MG63 (cell line): ENCODE measurements at places on chromosomes 2 and 18. TPM values are rescaled to one million over a fixed set of nuclear protein-coding genes. Genes with fewer than 3 reads are reported as not detected.

The ME2 gene
- 59.8 and 68.3 TPM in 2 replicates for total RNA-seq

The AQP12B gene
- not detected in 2 replicates for total RNA-seq

The CKAP2L gene
- 19.4 and 19.9 TPM in 2 replicates for total RNA-seq

The CNTNAP5 gene
- not detected in 2 replicates for total RNA-seq

The FOXD4L1 gene
- not detected in 2 replicates for total RNA-seq

The PKP4 gene
- 9.3 and 15.0 TPM in 2 replicates for total RNA-seq

The OXER1 gene
- not detected in 2 replicates for total RNA-seq

The TIGD1 gene
- total RNA-seq: 6.7 and 10.0 TPM in 2 replicates

The EVA1A gene
- 47.2 and 48.6 TPM in 2 replicates for total RNA-seq

The CNGA3 gene
- total RNA-seq: not detected in 2 replicates

The RFTN2 gene
- total RNA-seq: 0.07 TPM in 2 replicates

The TTN gene
- under 0.01 TPM in 1 of 2 replicates, not detected in the other for total RNA-seq

The NT5C1B gene
- not detected in 2 replicates for total RNA-seq

DNA sequence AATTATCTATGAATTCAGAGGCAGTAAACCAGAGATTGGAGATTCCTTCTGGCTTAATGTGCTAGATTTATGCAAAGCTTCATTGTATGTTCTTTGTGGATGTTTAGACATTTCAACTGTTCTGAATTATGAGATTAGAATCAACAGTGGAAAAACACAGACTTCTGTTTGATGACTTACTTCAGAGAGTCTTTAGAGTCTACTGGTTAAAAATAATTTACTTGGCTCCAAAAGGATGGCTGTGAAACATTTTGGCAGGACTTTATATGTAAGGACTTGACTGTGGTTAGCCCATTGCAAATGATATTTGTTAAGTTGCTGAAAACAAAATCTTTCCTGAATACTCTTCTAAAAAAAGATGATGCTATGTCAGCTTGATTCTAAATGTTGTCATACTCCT is 25.5 kb upstream of the LRRC30 start:
- DNase-seq: no peak

DNA sequence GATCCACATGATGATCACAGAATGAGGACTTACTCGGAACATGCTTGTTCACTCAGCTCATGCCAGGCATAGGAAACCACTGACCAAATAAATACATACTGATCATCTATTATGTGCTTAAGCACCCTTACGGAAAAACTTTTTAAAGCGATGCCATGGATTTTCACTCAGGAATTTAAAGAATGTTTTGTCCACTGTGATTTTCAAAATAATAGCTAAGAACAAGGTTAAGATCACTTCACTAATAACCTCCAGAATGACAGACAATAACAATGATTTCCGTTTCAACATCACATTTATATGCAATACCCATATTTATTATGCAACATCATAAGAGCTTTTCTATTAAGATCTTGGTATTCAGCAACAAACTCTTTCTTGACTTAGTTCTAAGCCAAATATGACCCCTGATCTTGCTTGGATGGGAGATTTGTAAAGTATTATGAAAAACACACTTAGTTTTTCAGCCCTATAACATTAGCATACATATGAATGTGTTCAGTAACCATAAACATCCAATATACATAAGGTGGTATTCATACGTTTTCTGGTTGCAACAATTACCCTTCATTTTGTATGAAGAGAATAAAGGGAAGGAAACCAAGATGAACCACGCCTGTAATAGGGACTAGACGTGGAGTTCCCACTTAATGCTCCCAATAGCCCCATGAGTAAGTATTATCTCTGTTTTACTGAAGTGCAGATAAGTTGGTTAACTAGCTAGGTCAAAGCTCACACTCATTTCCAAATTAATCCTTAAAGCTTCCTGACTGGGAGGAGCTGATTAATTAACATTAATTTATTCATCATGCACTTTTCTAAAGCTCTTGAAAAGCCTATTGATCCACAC is 1.9 kb downstream of the CD302 start:
- no peak for DNase-seq

DNA sequence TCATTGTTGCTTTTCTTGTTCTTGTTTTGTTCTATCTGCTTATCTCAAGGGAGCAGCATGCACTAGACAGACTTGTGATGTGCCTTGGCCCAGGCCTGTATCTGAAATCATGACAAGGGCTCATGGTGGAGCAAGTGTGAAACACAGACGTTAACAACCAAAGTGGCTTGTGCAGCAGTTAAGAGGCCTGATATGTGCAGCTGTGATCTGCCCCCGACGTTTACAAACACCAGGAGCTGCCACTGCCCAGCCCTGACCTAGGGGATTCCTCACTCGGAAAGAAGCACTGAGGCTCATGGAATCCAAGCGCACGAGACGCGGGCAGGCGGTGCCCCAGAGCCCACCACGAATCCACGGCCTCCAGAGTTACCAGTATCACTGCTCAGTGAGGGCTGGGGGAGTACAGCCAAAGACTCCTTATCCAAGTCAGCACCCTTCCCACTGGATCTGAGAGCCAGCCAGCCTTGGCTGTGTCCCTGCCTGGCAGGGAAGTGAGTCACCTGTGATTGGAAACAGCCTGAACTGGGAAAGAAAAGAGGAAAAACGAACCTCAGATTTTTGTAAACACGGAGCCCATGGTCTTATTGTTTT is 62.3 kb upstream of the SNTG2 start:
- no peak for DNase-seq

DNA sequence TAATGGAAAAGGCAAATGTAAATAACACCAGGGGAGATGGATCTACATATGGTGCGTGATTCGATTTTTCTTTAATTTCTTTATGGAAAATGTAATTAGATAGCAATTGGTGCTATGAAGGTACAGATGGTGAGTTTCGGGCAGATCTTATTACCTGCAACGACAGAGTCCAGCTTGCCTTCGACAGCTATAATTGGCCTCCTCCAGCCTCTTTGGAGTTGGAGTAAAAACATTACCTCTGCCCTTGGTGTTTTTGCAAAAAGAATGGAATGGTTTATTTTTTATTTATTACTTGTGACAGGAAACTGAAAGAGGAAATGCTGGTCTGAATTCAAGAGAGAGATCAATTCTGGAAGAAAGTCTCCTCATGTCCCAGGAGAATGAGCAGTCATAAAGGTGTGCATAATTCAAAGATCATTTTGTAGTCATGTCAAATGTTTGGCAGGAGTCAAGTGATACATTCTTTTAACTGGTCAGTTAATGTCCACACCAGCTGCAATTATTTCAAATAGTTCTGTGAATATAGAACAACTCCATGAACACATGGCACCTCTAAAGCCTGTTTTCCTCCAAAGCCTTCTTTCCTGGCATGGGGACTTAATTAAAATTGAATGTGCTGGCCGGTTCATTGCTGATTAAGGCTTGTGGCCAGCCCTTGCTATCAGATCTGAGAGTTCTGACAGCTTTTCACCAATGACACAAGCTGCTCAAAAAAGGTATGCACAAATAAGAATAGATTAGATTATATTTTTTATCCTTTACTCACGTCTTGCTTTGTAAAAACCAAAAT is 46.9 kb upstream of the KCNH7 start:
- DNase-seq: no peak

DNA sequence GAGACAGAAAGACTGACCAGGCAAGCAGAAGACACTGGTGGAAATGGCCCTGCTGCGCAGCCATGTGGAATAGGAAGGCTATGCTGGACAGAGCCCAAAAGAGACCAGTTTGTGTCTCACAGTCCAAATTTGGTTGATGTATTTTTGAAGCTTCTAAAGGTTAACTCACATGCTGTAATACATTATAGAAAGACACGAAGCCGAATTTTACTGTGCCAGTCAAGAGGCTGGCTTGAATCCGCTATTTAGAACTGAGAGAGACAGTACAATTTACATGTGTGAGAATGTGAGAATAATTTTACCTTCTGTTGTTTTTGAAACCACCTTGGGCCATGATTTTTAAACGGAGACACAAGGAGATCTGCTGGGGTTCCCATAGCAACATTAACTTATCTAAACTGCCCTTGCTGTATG is 113.6 kb downstream of the METTL8 start:
- no peak for DNase-seq

GRCh38 chr2:232352511-232353091 is 25.9 kb upstream of the ALPP start:
- no peak for DNase-seq

- no peak for DNase-seq
Observed at GRCh38 chr2:24680196-24680595, 113.0 kb downstream of the PTRHD1 start.

DNA sequence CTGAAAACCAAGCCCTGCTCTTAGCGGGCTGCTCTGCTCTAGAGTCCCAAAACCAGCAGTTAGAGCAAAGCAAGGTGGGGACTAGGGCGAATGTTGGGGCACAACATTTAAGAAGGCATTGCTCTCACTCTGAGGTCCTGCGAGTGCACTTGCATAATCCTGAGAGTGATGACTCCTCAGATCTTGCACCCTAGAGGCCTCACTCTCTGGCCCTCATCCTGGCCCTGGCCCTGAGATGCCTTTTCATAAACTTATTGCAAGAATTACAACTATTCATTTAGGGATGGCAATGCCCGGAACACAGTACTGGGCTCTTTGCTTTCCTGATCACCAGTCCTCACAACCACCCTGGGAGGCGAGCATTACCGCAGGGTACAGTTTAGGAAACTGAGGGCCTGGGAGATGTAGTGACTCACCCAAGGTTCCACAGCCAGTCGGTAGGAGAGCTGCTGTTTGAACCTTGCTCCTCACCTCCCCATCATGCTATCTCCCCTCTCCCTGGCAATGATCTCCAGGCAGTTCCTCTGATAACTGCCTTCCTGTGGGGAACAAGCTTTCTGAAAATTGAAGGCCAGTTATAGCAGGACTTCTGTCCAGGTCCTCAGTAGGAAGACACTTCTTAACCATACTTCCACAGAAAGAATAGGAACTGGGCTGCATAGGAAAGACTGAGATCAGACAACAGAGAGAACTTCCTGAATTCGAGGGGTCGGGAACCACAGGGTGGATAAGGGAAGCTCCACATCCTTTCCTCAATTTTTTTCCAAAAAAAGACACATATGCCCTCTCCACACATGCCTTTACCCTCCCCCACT is 91.3 kb downstream of the TNS1 start:
- DNase-seq: no peak

DNA sequence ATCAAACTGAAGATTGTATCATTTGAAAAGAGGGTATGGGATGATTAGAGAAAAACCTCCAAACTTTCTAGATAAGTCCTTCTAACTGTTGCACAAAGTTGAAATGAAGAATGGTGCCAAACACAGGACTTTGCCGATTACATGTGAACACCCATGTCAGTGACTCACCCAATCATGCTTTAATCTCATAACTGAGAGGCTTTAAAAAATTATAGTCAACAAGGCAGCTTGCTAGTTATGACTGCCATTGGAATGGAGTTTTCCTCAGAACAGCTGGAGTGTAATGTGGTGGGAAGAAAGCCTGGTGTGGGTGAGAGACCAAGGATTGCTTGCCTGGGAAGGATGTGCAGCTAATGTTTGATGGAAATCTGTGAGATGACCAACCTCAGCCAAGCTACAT is 98.2 kb upstream of the ALPP start:
- DNase-seq: no peak

DNA sequence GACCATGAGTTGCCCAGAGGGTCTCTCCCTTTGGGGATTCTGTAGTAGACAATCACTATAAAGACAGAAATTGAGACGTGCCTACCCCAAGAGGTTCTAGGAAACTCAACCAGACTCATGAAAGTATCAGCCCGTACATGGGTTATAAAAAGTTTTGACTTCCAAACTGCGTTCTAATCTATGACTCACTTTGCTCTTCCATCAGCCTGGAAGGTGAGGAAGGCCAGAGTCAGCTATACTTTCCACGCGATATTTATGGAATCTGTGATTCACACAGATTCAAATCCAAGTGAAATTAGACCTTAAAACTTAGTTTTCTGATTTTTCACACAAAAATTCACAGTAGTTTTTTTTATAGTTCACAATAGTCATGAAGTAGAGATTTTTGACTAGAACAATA is 7.7 kb upstream of the LYPD1 start:
- DNase-seq: no peak

DNA sequence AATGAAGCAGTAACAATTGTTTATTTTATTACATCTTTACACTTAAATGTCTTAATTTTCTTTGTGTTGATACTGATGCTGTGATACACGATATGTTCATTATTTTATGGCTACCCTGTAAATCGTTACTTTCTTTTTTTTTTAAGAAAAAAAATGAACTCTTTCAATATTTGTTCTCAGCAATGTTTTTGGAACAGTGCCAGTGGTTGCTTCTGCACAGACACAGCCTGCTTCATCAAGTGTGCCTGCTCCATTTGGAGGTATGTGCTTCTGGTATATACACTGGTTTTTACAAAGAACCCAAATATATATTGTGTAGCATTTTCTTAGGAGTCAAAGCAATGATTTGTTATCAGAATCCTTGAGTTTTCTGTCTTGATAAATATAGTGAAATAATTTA is 62.2 kb upstream of the SCYGR2 start:
- no peak for DNase-seq

GRCh38 chr2:22301228-22301627 is 1083.8 kb upstream of the KLHL29 start:
- DNase-seq: no peak

DNA sequence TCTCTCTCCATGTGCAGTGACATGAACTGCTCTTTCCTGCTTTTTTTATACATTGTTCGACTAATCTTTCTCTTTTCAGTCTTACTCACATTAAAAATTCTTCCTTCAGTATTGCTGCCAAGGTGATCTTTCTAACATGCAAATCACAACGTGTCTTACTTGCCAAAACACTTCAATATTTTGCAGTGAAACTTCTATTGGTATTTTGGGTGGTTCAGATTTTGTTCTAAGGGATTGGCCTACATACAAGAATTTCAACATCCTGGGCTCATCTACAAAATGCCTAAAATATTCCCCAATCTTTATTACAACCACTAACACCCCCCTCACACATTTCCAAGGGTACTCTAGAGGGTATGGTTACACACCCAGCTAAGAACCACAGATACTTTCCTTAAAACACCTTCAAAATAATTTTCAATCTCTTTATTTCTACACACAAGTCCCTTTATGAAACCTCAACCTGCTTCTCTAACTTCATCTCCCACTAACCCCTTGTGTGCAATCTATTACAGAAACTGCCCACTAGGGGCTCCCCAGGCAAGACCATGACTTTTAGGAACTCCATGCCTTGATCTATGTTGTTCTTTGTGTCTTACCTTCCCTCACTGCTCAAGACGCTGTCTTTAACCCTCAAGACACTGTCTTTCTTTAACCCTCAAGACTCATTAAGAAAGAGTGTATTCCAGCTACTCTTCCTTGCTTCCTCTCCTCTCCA is 50.9 kb downstream of the COL3A1 start:
- no peak for DNase-seq

DNA sequence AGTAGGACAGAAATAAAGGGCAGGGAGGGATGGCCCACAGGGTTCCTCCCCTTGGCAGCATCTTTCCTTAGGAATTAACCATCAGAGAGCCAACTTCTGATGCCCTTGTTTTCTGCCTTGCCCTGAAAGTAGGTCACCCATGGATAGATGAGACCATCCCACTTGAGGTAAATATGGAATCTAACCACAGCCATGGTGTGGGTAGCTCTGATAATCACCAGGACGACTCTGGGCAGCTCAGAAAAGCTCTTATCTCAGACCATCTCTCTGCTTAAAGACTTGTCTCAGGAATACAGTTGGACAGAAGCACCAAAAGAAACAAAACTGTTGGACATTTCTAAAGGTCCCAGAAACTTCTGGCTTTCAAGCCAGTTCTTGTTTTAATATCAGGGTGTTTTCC is 101.4 kb upstream of the CELF4 start:
- DNase-seq: no peak

GRCh38 chr2:17208511-17208910 is 309.7 kb downstream of the RAD51AP2 start:
- DNase-seq: no peak

- DNase-seq: no peak
Observed at GRCh38 chr2:101828257-101828656, 130.8 kb downstream of the MAP4K4 start.
